ENCODE measurements at places on chromosomes 4 and X. TPM values are rescaled to one million over a fixed set of nuclear protein-coding genes. Genes with fewer than 3 reads are reported as not detected.
A peak's percentile ranks its signal among the peaks of the same experiment; 100 is the strongest.

- DNase-seq: peak; percentile 20
Observed at GRCh38 chr4:41258783-41259182, 2.1 kb downstream of the UCHL1 start.

GRCh38 chr4:120921456-120922380 is 808 bp downstream of the PRDM5 start:
- DNase-seq: peak; percentile 55

- DNase-seq: no peak
Observed at GRCh38 chr4:115418635-115419396, 305.4 kb upstream of the NDST4 start.

DNA sequence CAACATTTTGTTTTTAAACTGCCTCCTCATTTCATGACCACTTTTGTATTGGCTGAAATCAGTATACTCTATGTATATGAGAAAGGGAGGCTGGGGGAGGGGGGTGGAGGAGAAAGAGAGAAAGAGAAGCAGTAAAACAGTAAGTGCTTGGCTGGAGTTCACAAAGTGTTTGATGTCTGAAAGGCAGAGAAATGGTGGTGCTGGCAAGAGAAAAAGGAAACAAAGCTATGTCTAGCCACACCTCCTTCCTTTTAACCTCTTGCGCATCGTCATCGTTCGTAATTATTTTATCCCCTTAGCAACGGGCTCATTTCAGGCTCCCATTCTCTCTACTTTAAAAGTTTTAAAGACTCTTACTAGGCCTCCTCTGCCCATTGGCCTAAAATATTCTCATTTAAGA is 25.6 kb downstream of the RPA4 start:
- no peak for DNase-seq

DNA sequence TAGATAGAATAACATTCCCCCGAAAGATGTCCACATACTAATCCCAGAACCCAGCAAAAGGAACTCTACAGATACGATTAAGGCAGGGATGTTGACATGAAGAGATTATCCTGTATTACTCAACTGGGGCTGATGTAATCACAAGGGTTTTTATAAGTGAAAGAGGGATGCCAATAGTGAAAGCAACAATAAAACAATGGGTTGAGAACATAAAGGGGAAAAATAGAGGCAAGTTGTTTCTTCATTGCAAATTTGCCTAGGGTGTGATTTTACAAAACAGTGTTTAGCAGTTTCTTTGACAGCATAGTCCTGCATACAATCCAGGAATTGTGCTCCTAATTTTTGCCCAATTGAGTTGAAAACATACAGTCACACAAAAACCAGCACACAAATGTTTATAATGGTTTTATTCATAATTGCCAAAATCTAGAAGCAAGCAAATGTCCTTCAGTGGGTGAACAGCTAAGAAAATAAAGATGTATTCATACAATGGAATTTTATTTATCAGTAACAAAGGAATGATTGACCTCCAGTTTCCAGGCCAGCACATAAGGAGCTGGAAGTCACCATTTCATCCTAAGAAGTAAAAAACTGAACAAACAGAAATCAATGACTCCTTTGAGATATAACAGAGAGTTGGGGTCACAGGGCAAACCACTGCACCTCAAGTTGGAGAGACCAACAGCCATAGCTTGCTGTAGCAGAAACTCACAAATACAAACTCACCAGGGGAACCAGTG is 107.2 kb downstream of the CENPC start:
- peak; percentile 34 for DNase-seq

- peak; percentile 59 for DNase-seq
Observed at GRCh38 chrX:113929004-113929403, 654.9 kb upstream of the HTR2C start.

DNA sequence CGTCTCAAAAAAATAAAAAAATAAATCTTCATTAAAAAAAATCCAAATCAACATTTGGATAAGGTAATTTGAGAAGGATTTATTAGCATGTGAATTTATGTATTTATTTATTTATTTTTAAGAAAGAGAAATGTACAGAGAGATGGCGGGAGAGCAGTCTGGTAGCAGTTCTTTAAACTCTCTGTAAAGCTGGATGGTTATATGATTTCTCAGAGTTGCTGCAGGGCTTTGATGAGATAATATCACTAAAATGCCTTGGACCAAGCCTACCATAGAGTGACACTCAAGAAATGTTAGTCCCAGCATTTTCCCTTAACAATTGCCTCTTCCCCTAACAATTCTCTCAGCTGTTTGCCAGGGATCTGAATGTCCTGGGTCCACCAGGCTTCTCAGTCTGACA is 103.4 kb upstream of the LNX1 start:
- no peak for DNase-seq

DNA sequence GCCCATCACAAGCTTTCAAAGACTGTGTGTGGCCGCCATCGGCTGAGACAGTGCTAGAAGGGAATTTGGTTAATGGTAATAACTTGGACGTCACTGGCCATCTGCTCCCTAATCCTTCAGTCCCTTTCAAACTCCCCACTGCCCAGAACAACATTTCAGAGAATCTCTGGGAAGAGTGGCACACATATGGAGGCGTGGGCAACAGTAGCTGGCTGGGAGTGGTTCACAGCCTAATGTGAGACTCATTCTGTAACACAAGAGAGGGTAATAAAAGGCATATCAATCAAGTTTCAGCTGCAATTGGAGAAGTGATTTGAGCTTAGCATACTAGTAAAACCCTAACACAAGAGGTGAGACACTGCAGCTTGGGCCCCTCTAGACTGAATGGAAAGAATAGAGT is 15.4 kb downstream of the SMIM10 start:
- no peak for DNase-seq

GAGE12F gene
- total RNA-seq: not detected

ATP1B4 gene
- not detected for total RNA-seq

GRCh38 chr4:78599931-78600375 is 48.4 kb downstream of the ANXA3 start:
- no peak for DNase-seq

- DNase-seq: no peak
Observed at GRCh38 chrX:129092242-129092641, 431.0 kb downstream of the SMARCA1 start.

DNA sequence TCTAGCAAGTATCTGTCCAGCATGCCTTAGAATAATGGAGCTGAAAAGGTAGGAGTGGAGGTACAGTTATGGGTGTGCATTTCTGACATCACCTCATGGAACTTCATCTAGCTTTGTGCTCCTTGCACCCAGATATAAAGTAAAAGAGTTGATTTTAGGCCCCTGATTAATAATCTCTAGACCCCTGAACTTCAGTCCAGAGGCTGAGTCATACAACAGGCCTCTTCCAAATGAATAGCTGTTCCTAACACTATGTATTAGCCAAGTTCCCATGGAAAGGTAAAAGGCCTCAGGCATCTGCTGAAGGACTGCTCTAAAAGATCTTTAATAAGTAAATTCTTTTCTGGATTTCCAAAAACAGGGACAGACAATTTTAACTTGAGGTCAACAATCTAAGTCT is 16.2 kb downstream of the TBC1D9 start:
- DNase-seq: no peak

DNA sequence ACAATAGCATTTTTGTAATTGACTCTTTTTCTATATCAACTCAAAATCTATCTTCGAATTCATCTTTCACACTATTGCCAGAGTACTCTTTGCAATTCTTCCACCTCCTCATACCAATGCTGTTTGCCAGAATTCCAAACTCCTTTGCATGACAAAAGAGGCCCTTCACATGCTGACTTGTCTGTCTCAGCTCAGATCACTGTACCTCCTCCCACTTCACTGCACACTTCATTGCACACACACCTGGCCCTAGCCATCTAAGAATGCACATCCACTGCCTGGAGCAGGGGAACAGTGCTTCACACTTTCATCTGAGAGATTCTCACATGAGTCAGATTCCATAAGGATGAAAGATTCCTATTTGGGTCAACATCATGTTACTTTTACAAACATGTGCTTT is 56.5 kb downstream of the PRDM5 start:
- DNase-seq: peak; percentile 85

DNA sequence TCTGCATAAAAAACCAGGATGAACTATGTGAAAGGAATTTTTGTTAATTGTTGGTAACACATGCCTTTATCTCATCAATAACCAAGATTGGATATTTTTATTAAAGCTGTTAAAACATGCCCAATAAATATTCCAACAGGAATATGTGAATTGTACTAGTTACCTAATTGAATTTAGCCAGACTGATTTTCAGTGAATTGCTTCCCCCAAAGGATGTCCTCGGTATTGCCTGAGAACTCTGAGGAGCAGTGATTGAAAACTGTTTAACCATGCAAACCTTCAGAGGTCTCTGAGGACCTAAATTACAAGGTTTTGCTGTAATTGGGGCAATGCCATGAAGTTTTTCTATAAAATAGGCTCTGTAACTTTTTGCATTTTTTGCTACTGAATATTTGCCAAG is 66.6 kb downstream of the BLTP1 start:
- DNase-seq: no peak

GRCh38 chrX:68892134-68892533 is 63.3 kb downstream of the EFNB1 start:
- DNase-seq: no peak
